AML-193 (cell line): ENCODE measurements at places on chromosomes 1 and 21.

DNA sequence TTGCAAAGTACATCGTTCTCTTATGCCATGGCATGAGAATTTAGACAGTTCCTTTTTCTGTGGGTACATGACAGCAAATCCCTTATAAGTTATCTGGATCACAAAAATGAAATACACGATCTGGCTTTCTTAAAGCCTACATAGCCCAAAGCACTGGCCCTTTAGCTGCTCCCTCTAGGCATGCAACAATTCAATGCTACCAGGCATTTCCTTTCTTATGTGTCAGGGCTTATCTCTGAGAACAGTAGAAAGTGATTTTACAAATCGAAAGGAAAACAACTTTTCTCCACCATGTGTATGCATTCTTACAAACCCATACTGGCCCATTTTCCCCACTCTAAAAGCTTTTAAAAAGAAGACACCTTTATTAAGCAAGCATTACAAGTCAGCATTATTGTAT is 139.7 kb downstream of the GRIK1 start:
- no peak for DNase-seq

DNA sequence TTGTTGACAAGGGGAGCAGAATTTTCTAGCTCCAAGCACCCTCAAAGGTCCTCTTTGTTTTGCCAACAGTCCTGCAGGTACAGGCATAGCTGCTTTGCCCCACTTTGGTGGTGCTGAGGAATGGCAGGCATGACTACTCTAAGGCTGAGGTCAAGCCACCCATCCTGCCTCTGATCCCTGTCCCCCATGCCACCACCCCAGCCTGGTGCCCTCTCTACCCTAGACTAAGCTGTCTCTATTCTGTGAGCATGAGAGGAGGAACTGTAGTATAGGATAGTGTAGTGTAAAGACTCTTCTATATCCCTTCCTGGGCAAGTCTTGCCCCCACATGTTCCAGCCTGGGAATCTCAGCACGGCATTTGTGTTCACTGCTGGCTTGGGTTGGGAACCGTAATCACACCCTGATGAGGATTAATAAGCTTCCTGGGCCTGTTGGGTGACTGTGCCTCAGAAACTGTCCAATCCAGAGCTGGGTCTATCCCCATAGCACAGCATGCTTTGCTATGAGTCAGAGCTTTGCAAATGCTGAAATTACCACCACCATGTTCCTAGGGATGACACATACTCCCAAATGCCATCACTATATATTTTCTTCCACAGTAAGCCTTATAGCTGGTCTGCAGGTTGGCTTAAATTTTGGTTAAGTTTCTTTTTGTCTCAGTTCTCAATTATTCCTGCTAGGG is 105.7 kb upstream of the PPP2R5A start:
- DNase-seq = no peak

GRCh38 chr21:35987475-35987874 is 72.9 kb downstream of the SETD4 start:
- DNase-seq = no peak

DNA sequence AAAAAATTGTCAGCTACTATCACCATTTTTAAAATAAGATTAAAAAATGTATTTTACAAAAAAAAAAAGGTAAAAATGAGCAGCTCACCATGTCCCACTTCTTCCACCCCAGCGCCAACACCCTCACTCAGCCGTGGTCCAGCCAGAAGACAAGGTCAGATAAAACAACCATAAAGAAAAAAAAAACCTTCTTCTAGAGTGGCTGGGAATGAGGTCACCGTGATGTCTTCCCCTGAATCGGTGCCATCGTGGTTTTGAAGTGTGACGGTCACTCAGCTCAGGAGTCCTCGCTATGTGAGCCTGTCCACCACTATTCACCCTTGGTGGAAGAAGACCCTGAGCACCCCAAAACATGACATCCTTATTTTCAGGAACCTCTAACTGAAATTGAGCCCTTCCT is 38.1 kb downstream of the B3GALT5 start:
- DNase-seq = no peak

DNA sequence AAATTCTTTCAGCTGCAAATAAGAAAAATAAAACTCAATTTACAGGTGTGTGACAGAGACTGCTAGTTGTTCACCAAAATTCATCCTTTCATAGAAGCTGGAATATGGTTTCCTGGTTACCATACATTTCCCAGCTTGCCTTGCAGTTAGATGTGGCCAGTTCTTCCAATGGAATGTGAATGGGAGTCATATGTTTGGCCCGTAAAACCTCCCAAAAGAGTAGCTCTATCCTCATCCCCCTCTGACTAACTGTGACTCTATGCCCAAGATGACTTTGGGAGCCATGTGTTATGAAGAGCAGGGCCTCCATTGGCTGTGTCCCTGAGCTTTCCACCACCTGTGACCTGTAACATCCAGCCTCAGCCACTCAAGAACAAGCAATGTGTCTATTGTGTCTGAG is 90.6 kb upstream of the NGF start:
- DNase-seq = no peak

- DNase-seq = no peak
Measured at GRCh38 chr1:221306239-221306638, 427.0 kb downstream of the HLX start.

DNA sequence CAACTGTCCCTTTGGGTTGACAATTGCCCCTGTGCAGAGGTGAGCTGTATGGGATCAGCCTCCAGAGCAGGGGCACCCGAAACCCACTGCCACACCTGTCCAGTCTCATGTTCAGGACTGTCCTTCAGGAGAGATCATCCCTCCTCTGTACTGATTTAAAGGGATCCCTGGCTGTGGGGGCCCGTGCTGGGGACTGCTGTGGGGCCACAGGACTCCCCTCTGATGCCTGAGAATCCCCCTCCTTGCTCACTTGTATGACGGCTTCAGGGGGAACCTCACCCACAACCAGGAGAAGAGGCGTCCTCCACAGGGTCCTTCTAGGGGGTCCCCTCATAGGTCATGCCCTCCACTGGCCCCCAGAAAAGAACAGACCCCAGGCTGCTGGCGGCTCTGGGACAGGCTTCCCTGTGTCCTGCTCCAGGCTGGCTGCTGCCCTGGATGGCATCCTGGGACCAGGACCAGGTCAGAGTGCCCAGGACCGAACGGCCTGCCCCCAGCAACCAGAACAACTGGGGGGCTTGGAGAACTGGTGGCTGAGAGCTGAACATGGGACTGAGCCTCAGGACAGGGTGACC is 77.5 kb upstream of the ACTRT2 start:
- DNase-seq = no peak

DNA sequence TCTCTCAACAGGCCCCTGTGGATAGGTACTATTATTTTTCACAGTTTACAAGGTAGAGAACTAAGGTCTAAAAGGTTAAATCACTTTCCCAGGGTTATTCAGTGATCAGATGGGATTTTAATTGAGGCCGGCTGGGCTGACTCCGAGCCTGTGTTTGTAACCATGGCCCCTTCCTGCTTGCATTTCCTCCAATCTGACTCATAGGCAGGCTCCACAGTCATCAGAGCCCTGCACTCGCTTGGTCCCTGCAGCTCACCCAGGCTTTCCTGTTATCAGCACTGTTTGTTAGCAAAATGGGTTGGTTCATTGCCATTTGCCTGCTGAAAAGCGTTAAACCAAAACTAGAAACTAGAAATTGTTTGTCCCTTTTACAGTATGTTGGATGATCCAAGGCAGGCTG is 41.4 kb upstream of the LMX1A start:
- no peak for DNase-seq

DNA sequence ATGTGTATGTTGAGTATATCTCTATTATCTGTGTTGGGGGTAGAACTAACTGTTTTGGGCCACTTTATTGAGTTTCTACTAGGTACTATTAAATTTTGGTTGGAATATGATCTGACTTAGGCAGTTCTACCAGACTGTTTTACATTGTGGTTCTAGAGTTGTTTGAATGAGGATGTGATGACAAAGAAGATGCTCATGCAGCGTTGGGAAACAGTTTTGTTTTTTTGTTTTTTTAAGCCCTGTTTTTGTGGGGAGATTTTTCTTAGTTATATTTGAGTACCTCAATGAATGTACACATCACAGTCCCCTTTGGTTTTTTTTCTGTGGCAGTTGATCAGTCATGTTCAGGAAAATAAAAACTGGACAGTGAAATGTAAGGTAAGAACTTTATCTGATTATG is 40.1 kb downstream of the TMED5 start:
- DNase-seq = no peak

GRCh38 chr1:95927061-95927460 is 693.1 kb downstream of the RWDD3 start:
- no peak for DNase-seq

- no peak for DNase-seq
Measured at GRCh38 chr21:46157396-46157986, 2.1 kb upstream of the FTCD start.

GRCh38 chr1:30968220-30968971 is 59.8 kb upstream of the SDC3 start:
- no peak for DNase-seq

GRCh38 chr1:31739346-31739745 is 24.8 kb downstream of the ADGRB2 start:
- no peak for DNase-seq

- DNase-seq = peak; percentile 91
Measured at GRCh38 chr1:46043458-46044017, 88.9 kb downstream of the PIK3R3 start.

- DNase-seq = no peak
Measured at GRCh38 chr1:115978292-115978941, 2.1 kb downstream of the SLC22A15 start.

GRCh38 chr1:109104364-109105151 is 9.4 kb upstream of the ELAPOR1 start:
- peak; percentile 10 for DNase-seq

- no peak for DNase-seq
Measured at GRCh38 chr21:43717166-43717853, 1.6 kb upstream of the PDXK start.

- DNase-seq = no peak
Measured at GRCh38 chr1:30460661-30461060, 262.7 kb downstream of the MATN1 start.

DNA sequence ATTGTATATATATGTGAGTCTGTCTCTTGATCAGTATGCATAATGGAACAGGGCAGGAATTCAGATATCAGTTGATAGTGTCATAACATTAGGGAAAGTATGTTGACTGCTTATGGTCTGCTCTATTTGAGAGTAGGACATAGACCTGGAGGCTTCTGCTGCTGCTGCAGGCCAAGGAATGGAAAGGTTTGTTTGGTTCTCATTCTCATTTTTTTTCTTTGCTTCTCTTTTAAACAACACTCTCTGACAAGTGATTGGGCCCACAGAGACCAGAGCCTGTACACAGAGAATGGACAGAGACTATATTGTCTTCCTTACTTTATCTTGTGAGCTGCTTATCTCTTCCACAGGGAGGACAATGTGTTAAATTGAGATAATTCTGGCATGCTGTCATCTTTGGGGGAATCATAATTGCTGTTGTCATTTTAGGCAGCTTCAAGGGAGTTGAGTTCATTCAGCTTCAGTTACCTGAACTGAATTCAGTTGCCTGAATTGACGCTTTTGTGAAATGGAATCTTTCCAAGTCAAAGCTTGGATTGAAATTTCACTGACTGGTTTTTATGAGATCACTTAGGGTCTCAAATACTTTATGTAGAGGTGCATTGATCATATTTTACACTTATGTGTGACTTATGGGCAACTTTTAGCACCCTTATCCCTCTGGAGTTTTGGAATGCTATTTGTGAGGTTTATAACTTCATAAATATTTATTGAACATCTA is 16.9 kb downstream of the CAP1 start:
- DNase-seq = no peak

- no peak for DNase-seq
Measured at GRCh38 chr1:227174164-227174563, 144.1 kb downstream of the CDC42BPA start.

GRCh38 chr21:34075760-34076660 is 2.6 kb downstream of the MRPS6 start:
- DNase-seq = peak; percentile 80

- DNase-seq = no peak
Measured at GRCh38 chr1:200194477-200194876, 167.0 kb downstream of the NR5A2 start.

GRCh38 chr21:26405735-26406361 is 167.2 kb downstream of the CYYR1 start:
- no peak for DNase-seq

- no peak for DNase-seq
Measured at GRCh38 chr1:17207540-17207939, 2.6 kb downstream of the PADI1 start.

DNA sequence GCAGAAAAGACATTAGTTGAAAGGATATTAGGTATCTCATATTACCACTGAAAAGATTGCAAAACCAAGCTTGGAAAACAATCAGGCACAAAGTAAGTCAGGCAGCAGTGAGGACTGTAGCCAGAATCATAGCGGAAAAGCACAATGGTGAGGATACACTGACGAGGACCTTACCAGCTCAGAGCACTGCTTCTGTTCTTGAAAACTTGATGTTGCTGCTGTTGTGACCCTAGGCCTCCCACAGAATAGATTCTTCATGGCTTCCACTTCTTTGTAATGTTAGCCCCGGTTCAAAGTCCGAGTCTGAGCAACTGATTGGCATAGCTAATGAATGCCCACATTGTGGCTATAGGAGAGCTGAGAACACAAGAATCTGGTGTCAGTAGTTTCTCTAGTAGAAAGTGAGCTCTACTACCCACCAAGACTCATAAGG is 45.2 kb upstream of the LRRC8C start:
- DNase-seq = no peak

DNA sequence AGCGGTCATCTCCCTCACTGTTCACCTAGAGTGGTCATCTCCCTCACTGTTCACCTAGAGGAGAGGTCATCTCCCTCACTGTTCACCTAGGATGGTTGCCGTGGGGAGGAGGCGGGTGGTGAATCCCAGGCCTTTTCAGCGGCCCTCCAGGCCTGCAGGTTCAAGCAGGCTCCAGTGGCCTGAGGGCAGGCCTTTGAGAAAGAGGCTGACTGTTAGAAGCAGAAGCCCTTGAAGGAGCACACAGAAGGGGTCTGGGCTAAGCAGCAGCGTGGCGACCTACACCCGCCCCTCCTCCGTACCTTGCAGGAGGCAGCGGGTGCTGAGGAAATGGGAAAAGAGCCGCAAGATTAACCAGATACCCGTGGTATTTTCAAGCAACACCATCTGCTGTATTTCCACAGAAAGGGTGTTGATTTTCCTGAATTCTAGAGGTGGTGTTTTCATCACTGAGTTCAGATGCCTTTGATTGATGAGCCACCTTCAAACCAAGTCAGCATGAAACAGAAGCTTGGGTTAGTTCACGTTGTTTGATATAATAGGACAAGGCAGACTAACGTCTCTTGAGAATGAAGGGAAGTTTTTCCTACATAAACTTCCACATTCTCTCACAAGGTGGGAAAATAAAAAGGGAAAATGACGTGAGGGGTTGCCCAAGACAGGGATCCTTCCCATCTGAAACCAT is 289.5 kb downstream of the KIF26B start:
- DNase-seq = no peak

- DNase-seq = no peak
Measured at GRCh38 chr1:176791906-176792305, 328.9 kb downstream of the PAPPA2 start.

- DNase-seq = no peak
Measured at GRCh38 chr21:26977746-26978145, 10.9 kb upstream of the ADAMTS5 start.

GRCh38 chr1:217917281-217917887 is 286.2 kb downstream of the SPATA17 start:
- no peak for DNase-seq

- DNase-seq = peak; percentile 49
Measured at GRCh38 chr1:94017155-94017829, 103.7 kb downstream of the ABCA4 start.
